Activated naive CD4-positive, alpha-beta T cell (primary cell): ENCODE measurements at places on chromosomes 6 and 20.

- no peak for DNase-seq
Measured at GRCh38 chr20:399182-399707, 8.9 kb upstream of the RBCK1 start.

DNA sequence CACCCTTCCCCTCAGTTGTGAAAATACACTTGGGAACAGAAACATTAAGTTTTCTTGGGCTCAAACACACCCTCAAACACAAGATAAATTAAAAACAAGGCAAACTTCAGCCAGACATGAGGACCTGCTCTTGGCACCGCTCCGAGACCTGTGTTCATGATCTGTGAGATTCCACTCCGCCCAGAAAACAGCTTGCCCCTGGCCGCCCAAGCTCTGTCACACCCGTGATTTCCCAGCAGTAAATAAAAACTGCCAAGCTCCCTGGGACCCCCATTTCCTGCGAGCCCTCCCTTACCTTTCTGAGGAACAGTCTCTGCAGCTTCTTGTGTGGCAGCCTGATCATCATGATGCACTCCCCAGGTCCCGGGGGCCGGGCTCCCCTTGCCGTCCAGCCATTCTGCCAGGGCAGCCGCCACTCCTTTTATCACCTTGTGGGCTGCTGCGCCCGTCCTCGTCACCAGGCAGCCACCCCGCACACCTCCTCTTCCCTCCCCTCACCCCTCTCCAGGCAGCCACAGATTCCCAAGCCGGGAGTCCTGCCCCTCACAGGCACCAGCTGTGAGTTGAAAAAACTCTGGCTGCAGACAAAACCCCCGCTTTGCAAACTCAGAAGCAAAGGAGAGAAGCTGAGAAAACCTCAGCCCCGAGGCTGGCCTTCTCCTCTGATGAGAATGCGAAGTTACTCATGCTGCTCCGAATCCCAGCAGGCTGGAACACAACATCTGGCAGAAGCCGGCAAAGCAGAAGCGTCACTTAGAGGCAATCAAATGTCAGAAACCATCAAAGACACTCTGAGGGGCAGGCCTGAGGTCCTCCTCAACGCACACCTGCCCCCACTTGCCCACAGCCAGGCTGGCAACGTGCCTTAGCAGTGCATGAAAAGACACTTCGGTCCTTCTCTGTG lies 130.4 kb upstream of the RPS6KA2 start:
- DNase-seq: no peak

- no peak for DNase-seq
Measured at GRCh38 chr6:96194675-96195074, 178.9 kb downstream of the FUT9 start.

DNA sequence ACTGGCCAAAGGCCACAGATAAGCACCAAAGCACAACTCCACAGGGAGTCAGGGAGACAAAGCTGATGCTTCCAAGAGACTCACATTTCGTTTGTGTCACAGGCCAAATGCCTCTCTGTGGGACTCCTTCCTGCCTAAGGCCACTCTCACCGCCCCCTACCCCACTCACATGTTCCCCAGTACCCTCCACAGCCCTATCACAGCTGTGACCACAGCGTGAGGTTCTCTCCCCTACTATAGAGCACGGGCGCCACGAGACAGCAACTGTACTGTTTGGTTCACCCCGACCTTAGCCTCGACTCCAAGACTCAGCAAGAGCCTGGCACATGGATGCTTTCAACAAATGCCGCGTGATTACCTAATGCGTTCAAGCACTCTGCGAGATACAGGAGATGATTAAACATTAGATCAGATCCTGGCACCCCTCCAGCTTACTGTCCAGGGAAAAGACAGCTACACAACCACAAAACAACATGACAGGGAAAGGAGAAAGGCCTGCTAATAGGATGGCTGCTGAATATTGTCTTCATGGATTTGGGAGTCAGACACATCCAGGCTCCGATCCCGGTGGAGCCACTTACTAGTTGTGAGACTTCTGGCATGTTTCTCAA lies 105.5 kb downstream of the AGPAT4 start:
- DNase-seq: no peak

DNA sequence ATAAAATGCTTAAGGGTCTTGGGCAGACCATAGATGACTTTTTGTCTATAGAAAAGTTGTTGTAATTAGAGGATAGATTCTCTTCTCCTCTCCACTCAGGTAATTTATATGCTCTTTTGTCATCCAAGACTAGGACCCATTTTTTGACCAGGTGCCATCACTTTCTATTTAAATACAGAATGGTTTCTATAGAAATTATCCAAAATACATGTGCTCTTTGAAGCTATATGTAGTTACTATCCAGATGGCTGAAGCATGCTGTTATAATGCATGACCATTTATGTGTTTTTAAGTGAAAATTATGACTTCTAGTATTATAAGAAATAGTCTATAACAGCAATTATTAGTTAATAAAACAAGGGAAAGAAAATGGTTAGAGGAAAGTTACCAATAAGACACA lies 3.0 kb upstream of the MLIP start:
- no peak for DNase-seq

- no peak for DNase-seq
Measured at GRCh38 chr6:98024359-98024758, 741.3 kb upstream of the MMS22L start.

GRCh38 chr6:37919417-37920157 lies 100.1 kb downstream of the ZFAND3 start:
- no peak for DNase-seq

DNA sequence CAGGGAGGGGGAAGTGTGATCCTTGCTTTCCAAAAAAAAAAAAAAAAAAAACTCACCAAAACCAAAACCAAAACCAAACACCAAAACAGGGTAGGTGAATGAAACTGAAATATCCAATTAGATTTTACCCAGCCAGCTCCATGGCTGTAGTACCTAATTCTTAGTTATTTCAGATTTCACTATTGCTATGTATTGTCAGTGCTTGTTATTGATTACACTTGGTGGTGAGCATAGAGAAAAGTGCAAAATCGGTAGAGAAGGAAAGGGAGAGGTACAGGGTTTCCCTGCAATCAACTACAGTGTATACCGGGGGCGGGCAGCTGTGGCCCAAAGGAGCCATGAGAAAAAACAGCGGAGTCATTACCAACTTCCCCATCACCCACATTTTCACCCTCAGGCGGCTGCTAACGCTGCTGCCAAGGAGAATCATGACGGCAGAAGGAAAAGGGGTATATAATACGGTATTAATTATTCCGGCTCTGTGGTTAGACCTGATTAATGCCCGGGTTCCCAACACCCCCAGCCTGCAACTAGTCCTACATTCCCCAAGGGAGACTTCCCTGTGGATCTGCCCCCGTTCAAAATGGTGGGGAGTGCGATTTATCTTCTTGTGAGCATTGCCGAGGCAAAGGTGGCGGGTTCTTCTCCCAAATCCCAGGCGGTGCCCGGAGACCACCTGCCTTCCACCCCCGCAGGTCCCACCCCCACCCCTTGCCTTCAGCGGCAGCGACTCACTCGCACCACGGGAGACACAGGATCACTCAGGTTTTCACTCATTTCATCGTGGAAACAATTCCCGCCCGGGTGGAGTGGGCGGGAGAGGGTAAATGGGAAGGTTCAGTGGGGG lies at the start of gene C6orf62:
Gene C6orf62 (minus strand): TSS at position 30 of the 847 bp plus-strand sequence. CDS start 486 bp downstream, outside the sequence.
- DNase-seq: peak; percentile 11

- DNase-seq: no peak
Measured at GRCh38 chr6:27156874-27157458, 90.5 kb upstream of the PRSS16 start.

- no peak for DNase-seq
Measured at GRCh38 chr6:169365567-169366257, 112.1 kb upstream of the THBS2 start.

DNA sequence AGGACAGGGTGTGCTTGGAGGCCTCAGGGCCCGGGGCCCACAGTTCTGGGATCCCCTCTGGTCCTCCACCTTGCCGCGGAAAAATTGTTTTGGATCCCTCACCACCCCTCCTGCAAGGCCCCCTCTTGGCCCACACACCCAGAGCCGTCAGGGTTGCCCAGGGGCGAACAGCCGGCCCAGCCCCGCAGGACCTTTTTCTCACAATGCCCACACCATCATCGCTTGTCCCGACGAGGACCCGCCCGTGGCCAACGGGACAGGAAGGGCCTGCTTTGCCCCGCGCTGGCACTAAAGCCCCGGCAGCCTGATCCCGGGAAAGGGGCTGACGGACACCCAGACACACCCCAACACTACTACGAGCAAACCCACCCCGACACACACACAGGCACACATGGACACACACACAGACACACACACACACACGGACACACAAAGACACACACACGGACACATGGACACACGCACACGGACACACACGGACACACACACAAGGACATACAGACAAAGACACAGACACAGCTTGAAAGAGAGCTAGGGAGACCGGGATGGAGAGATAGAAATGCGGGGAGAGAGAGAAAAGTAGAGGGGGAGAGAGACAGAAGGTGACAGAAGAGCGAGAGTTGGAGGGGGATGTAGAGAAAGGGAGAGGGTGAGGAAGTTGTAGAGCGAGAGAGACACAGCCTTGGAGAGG lies 1493.5 kb upstream of the DEFB115 start:
- no peak for DNase-seq

- DNase-seq: no peak
Measured at GRCh38 chr6:77786935-77787629, 134.2 kb downstream of the MEI4 start.

DNA sequence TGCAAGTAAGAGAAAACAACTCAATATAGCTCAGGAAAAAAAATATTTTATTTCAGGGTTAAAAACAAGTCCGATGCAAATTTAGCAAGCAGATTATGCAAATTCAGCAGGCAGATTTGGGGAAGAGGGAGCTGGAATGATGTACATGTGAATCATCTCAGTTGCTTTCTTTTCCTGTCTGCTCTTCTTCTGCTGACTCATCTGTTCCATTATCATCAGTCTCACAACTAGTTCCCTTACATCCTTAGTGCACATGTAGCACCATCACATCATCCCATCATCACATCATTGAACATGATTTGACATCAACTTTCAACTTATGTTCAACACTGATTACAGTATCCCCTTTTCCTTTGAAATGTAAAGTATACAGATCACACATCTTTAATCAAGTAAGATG lies 11.5 kb upstream of the DEFB113 start:
- no peak for DNase-seq

- DNase-seq: no peak
Measured at GRCh38 chr6:109332748-109333147, 49.5 kb downstream of the CD164 start.

DNA sequence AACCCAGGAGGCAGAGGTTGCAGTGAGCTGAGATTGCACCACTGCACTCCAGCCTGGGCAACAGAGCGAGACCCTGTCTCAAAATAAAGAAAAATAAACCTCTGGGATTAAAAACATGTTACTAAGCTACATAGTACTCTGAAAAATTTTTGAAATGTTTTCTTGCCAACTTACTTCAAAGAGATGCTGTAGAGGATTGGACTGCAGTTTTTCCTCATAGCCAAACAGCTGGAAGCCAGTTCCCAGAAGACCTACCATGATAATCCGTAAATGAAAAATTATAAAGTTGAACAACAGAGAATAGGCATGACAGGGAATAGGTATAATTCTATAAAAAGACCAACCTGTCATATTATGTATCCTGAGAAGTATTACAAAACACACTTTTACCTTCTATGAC lies 48.0 kb downstream of the RARS2 start:
- DNase-seq: no peak

DNA sequence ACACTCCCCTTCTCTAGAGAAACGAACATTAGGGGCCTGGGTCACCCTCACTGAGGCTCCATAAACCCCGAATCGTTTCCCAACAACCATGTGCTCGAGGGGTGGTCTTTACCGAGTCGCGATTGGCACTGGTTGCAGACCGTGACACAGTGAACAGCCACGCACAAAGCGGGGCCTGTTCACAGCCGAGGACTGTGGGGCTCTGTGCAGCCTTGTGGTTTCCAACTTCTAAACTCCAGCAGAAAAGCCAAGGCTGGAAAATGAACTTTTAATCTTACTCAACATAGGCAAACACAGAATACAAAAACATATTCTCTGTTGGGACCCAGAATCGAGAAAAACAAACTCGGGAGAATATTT lies 19.0 kb downstream of the RRBP1 start:
- DNase-seq: no peak

- no peak for DNase-seq
Measured at GRCh38 chr6:97473979-97474378, 191.0 kb upstream of the MMS22L start.

GRCh38 chr6:22682979-22683378 lies 113.6 kb downstream of the HDGFL1 start:
- DNase-seq: no peak

DNA sequence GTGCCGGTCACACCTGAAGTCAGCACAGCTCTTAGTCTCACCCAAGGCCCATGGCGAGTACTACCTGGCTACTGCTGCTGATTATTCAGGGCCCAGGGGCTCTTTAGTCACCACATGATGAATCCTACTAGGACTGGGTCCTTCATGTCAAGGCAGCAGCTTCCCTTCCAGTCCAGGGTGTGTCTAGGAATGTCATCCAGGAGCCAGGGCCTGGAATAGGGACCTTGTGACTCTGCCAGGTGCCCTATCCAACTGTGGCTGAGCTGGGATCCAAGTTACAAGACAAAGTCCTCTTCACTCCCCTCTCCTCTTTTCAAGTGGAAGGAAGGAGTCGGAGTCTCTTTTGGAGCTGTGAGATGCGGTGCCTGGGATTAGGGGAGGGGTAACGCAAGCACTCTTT lies 85.5 kb downstream of the CFAP61 start:
- DNase-seq: no peak

DNA sequence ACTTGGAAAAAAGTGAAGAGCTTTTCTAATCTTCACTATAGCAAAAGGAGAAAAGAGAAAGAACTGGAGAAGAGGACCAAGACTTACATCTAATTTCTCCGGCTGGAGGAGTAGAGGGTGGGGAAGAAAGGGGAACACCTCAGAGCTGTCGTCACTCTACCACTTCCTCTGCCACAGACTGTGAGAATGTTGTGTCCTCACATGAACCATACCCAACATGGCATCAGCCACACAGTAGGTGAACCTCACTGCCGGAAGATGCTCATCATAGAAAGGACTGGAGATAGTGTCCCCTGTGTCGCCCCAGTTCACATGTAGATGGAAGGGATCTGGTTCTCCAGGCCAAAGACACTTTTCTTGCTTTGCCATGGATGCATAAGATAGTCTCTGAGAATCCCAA lies 604.4 kb upstream of the NOX3 start:
- no peak for DNase-seq

DNA sequence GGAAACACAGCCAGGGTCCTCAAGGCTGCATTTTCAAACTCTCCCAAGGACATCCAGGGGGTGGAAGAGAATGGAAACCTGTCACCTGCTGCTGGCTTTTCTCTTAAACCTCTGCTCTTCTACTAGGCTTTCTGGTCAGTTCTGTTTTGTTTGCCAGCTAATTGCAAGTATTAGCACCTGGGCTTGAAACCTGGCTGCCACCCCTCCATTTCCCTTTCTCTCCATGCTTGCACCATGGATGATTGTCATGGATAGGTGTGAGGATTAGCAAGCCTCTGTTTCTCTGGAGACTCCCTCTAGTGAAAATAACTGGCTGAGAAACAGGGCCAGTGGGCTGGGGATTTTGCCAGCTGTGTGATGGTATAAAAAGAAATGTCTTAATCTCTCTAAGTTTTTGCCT lies 33.0 kb upstream of the GPR6 start:
- no peak for DNase-seq

- no peak for DNase-seq
Measured at GRCh38 chr6:37535759-37536490, 36.2 kb upstream of the CCDC167 start.
